ENCODE measurements at places on chromosomes 11 and 22.

GRCh38 chr22:40544758-40545157 lies 91.8 kb downstream of the MRTFA start:
- DNase-seq, result no peak

DNA sequence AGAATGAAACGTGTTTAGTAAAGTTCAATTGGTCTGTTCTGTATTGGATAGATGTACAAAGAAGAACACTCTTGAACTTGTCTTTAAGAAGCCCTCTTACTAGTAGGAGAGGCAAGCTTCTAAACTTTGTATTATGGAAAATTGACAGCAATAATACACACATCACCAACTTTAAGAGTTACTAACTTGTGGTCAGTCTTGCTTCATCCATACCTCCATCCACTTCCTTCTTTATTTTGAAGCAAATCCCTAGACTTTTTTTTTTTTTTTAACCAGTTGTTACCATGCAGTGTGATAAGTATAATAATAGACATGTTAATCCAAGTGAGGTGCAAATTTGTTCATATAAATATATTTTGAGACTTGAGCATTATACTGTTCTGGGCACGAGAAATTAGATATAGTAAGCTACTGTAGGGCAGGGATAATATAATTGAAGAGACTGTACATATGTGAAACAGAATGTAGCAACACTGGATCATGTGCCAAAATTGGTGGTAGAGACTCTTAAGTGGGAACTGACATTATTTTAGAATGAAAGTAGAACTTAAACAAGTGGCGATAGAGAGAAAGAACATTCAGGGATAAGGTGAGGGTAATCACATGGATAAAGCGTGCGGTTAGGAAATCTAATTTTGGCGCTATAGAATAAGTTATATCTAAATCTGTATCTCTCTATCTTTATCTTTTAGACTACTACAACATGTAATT lies 6.5 kb downstream of the FAR1 start:
- DNase-seq, result no peak

DNA sequence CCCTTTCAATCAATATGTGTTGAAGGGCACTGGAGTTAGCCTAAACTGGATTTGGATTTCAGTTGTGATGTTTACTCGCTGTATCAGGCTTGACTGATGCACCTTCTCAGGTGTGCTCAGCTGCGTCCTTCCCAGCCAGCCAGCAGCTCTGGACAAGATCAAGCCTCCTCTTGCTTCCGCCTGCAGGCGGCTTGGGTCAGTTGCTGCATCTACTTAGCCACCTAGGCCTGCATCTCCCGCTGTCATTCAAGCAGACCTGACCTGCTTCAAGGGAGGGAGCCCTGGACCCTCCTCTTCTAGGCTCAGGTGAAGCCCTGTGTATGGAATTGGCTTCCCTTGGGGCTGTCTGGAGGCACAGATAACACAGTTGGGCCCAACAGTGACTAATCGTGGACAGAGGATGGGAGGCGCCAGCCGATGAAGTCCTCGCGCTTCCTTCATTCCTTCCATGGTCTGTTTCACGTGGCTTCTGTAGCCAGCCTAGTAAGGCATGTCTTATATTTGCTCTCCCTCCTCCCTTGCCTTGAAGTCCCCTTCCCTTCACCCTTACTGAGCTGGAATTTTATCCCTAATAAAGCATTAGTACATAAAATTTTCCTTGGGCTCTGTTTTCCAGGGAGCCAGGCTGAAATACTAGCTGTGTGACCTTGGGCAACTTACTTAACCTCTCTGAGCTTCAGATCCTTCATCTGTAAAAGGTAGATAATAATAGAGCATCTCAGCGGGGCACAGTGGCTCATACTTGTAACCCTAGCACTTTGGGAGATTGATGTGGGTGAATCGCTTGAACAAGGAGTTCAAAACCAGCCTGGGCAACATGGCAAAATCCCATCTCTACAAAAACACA lies 2.1 kb upstream of the LHFPL7 start:
- DNase-seq, result no peak

GRCh38 chr22:20584029-20584871 lies 76.8 kb downstream of the MED15 start:
- DNase-seq, result no peak

DNA sequence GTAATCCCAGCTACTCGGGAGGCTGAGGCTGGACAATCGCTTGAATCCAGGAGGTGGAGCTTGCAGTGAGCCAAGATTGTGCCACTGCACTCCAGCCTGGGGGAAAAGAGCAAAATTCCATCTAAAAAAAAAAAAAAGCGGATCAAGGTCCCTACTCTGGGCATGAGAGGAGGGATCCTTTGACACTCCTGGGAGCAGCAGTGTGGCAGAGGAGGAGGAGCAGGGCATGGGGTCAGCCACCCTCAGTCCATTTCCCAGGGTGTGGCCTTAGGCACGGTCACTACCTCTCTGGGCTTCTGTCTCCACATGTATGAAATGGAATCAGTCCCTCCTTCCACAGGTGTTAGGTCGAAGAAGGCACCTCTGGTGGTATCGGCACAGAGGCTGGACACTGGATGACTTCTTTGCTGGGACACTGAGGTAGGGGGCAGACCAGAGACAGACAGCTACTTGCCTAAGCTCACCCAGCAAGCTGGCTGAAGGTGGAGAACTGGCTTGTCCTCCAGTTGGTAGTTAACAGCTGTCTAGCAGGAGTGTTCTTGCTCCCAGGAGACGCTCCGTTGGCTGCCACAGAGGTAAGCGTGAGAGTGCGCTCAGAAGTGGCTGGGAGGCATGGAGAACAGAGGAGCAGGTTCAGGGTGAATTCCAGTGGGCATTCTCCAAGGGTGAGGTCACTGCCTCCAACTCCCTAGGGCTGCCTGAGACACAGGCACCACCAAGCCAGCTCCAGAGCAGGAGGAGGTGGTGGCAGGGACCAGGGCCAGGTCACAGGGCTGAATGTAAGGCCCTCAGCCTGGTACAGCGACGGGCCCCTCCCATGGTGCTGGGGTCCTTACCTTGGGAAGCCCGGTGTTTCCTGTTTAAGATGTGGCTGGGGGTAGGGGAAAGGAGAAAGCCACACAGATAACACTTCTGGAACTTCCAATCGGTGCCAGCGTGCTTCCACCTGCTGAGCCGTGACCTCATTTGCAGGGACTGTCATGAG lies 19.5 kb downstream of the TXN2 start:
- no peak for DNase-seq

DNA sequence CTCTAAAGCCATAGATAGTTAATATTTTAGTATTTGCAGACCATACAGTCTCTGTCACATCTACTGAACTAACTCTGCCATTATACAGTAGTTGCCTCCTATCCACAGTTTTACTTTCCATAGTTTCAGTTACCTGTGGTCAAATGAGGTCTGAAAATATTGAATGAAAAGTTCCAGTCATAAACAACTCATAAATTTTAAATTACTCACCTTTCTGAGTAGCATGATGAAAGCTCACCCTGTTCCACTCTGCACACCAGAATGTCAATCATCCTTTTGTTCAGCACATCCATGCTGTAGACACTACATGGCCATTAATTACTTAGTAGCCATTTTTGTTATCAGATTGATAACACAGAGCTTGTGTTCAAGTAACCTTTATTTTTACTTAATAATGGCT lies 51.7 kb upstream of the ME3 start:
- no peak for DNase-seq

GRCh38 chr22:36144886-36145541 lies 15.5 kb downstream of the APOL3 start:
- peak; percentile 54 for DNase-seq

GRCh38 chr11:57047610-57048009 lies 58.9 kb downstream of the OR5AK2 start:
- DNase-seq, result no peak

DNA sequence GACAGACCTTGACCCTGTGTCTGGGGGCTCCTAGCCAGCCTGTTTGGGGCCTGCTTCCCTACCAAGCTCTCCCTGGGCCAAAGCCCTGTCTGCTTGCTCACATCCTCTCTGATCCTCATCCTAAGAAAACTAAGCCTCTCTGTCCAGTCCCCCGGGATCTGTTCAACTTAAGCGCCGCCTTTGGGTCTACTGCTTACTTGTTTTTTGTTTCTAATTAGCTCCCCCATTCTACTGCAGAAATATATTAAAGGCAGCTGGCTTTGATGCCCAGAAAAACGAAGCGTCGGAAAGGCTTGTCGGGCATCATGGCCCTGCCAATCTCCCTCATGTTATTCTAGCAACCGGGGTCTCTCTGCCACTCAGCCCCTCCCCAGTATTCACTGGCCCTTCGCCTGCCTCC lies 3.4 kb downstream of the DSCAML1 start:
- DNase-seq, result no peak

DNA sequence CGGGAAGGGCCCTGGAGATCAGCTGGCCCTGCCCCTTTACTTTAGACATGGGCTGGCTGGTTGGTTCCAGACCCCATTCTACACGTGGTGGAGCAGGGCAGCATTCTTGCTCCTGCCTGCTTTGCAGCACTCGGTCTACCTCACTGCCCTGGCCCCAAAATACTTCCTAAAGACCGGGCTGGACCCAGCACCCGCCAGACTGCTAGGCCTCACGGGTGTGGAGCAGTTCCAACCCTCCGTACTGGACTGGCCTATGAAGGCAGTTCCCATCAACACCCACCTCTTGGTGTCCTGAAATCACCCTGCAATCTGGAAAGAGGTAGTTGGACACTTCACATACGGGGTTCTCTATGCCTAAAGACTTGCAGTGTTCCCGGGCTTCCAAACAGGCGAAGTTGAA lies 6.4 kb downstream of the MCAT start:
- no peak for DNase-seq

DNA sequence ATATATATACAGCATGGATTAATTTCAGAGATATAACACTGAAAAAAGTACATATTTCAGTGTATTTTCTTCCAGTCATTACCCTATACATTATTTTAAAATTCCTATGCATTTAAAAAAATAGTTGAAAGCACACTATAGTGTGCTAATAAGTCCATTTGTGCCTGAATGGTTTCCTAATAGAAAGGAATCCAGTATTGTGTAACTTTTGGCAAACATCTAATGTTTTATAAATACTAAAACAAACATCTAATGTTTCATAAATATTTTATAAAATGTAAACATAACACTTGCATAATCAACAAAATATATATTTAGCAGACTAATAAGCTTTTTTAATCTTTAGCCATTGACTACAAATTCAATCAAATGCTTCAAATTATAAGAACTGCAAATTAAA lies 126.6 kb upstream of the FIBIN start:
- DNase-seq, result no peak

GRCh38 chr22:40432157-40432556 lies 61.8 kb downstream of the SGSM3 start:
- DNase-seq, result no peak

DNA sequence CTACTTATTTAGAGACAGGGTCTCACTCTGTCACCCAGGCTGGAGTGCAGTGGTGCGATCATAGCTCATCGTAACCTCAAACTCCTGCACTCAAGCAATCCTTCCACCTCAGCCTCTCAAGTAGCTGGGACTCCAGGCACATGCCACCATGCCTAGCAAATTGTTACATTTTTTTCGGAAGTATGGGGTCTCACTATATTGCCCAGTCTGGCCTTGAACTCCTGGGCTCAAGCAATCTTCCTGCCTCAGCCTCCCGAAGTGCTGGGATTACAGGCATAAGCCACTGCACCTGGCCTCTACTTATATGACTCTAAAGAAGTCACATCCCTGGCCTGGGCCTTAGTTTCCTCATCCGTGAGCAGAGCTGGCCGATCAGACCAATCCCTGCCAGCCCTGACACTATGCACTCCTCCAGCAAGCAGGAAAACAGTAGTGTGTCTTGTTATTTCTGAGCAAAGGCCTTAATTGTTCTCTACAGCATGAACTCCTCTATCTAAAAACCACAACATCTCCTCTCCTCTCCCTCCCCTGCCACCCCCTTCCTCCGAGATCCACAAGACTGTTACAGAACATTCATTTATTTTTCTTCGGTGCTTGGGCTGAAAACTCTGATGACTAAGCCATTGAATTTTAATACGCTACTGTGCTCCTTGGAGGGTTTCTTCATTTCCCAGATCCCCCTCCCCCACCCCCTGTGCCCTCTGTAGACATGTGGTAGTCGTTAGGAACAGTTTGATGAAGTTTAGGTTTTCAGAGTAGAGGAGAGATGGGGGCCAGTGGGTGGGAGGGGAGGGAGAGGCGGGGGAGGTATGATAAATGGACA lies 91.5 kb downstream of the ABTB2 start:
- no peak for DNase-seq

DNA sequence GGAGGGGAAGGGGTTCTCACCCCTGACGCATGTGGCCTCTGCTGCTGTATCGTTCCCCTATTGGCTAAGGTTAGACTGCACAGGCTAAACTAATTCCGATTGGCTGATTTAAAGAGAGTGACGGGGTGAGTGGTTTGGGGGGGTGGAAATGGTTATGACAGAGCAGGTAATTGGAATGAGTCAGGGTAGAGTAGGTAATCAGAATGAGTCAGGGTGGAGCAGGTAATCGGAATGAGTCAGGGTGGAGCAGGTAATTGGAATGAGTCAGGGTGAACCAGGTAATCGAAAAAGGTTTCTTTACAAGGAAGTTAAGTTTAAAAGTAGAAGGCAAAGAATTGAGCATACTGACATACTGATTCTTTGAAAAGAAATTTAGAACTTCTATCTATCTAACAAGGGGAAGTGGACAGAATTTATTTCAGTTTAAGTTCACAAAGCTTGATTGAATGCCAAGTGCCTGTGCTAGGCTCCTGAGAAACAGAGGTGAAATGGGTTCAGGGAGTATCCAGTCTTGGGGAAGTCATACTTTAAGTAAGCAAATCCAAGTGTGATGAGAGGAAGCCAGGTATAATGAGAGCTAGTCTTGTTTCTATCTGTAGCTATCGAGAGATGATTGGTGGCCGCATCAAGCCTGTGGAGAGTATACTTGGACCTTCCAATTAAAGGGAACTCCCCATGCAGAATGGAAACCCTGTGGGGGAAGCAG lies 58.0 kb downstream of the C11orf91 start:
- no peak for DNase-seq

GRCh38 chr11:122869622-122870021 lies 12.9 kb upstream of the JHY start:
- no peak for DNase-seq

GRCh38 chr11:76048763-76049162 lies 157.5 kb downstream of the WNT11 start:
- peak; percentile 65 for DNase-seq

Measured in DND-41 (cell line).